ENCODE measurements at places on chromosomes 13 and 19.
A peak's percentile ranks its signal among the peaks of the same experiment; 100 is the strongest.

DNA sequence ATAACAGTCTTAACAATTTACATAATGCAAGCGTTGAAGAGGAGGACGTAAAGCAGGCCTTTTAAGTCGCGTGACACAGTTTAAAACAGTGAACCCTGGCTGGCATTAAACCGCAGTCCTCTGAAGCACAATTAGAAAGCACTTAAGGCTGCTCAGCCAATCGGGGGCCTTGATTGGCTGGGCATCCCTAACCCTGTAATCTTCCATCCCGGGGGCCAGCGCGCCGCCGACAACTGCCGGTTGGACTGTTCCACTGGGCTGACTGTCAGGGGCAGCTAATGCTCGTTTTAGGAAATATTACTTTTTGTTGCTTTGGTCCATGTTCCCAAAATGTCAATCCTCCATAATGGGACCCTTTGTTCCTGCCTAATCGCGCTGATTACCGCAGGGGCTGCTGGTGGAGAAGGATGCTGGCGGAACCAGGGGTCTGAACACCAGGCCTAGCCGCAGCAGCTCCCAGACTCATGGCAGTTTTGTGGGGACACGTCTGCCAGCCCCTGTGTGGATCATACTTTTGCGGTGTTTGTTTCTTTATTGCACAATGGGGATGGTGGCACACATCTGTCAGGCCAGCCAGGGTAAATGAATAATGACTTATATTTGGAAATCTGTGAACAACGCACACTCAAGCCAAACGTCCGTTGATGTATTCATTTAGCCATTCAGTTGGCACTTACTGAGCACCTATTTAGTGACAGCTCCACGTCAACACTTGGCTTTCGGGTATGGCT lies 127.1 kb upstream of the SPACA7 start:
- no peak for DNase-seq

GRCh38 chr19:51124216-51124615 lies 490 bp upstream of the SIGLEC9 start:
- no peak for DNase-seq

DNA sequence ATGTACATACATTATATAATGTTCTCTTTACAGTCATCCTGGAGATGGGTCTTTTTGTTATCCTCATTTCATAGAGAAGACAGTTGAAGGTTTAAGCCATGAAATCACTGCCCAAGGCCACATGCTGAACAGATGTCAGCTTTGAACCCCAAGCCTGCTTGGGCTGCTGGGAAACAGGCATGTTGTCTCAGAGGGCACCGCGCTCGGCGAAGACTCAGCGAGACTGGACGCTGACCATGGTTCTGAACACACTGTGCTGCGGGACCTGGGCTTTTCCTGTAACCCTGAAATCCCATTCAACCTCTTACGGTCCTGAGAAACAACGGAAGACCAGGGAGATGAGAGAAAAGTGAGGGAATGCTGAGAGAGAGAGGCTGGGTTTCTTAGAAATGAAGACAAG lies 27.3 kb downstream of the LRFN3 start:
- peak; percentile 68 for DNase-seq

GRCh38 chr13:38376546-38376945 lies 26.9 kb downstream of the UFM1 start:
- DNase-seq: no peak

- DNase-seq: no peak
These were observed 2304.9 kb downstream of the PCDH9 start for GRCh38 chr13:64925284-64925683.

- DNase-seq: no peak
These were observed 1333.4 kb upstream of the MIR17HG start for GRCh38 chr13:90014038-90014437.

GRCh38 chr19:49807058-49807903 lies 5.8 kb downstream of the FUZ start:
- no peak for DNase-seq
